Stimulated activated CD8-positive, alpha-beta memory T cell treated with anti-CD3 and anti-CD28 coated beads, Interleukin-4, amount 100 ng/mL, for 1 hour (primary cell): ENCODE measurements at places on chromosomes 2 and 18.
A peak's percentile ranks its signal among the peaks of the same experiment; 100 is the strongest.

DNA sequence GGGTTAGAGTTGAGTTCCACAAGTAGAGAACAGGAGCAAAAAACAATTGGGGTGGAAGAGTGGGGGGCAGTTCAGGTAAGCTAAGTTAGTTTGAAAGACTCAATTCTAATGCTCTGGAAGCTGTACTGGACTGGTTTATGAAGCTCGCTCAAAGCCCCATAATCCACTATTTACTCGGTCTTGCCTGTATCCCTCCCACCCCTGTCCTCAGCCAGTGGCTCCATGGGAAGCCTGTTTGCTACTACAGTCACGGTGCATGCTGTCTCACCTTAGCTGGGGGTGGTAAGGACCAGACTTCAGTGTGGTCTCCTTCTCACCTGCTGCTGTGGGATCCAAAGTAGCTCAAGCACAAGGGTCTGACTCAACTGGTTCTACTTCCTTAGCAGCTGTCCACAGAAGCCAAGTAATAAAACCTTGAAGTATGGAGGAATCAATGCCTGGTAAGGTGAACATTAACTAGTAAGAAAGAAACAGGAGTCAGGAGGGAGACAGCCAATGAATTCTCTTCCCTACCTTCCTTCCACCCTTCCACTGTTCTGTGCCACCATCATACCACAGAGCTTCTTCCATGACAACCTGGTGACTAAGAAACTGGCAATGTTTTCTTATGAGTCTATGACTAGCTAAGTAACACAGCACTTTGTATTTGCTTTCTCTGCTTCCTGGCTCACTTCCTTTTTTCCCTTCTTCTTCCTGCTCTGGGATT is 230.8 kb downstream of the SRBD1 start:
- no peak for DNase-seq

DNA sequence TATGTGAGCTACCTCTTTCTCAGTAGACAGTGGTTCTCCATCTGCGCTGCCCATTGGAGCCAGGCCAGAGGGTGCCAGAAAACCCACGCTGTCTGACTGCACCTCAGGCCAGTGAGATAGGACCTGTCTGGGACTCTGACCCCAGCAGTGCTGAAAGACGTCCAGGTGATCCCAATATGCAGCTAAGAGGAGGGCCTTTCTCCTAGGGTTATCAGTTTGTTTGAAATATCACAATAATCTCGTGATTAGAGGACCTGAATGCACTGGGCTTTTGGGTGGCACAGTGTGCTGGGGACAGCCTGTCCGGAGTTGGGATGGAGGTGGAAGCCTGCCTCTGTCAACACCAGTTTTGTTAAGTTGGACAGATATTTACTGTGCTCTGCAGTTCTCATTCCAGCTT is 216.3 kb downstream of the LDLRAD4 start:
- no peak for DNase-seq

- DNase-seq: no peak
Measured at GRCh38 chr2:116416731-116417377, 1397.6 kb upstream of the DDX18 start.

DNA sequence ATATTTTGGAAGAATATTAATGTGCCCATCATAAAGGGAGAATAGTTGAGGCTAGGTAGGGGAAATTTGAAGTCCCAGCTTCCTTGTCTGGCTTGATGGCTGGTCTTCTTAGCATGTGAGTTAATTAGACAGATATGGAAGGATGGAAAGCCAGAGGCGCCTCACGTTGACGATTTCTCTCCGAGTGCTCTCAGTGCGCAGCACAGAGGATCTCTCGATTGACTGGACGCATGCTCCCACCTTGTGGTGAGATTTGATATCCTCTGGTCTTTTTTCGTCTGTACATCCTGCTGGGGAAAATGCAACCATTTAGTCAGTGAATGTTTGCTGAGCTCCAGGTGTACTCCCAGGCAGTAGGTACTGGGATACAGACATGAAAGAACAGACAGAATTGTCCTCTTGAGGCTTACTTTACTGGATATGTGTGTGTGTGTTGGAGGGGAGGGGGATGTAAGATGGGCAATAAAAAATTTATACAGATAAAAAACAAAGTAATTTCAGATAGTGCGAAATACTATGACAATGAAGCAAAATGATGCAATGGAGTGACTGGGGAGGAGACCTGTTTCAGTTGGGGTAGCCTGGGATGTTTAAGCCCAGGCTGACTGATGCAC is 66.9 kb upstream of the ZNG1B start:
- peak; percentile 33 for DNase-seq

DNA sequence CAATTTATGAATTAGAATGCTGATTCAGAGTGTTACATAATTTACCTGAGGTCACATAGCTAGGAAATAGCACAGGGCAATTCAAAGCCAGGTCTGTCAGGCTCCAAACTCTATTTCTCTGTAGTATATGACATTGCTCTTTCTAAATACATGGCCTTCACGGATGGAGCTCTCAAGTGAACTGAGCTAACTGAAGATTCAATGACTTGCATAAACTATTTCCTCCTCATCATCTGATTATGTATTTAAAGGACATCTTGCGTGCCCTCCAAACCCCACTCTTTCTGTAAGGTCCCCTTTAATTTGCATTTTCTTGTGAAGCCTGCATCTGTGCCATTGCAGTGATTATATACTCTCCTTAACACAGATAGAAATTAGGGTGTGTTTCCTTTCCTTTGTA is 537.4 kb upstream of the VRK2 start:
- no peak for DNase-seq

GRCh38 chr2:2452961-2453360 is 121.9 kb upstream of the MYT1L start:
- DNase-seq: no peak

DNA sequence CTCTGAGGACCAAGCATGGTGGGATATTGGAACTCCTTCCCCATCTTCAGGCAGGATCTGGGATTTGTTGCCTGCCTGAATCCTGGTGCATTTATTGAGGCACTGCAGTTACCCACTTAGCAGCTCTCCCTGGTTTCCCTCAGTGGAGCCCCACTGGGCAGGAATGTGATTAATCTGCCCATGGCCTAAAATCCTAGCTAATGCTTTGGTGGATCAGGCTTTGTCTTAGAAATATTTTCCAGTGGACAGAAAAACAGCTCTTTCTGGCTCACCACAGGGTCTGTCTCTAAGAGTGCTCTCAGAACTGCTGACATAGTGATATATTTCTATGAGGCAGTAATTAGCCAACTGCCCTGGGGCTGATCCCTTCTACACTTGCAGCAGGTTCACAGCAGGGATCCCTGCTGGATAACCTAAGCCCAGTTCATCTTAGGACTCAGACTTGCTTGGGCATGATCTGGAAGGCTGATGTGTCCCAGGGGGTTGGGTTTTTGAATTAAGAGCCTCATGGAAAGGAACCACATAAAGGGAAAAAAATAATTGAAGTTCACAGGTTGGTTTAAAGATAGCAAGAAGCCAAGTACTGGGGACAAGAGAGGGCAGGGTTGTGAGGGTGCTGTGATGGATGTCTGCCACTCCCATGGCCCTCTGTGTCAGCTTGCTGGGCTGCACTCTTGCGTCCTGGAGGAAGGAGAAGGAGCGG is 44.3 kb upstream of the ZDBF2 start:
- DNase-seq: no peak

GRCh38 chr2:55019526-55020258 is 30.6 kb downstream of the RTN4 start:
- DNase-seq: no peak

GRCh38 chr2:110853516-110853915 is 121.1 kb downstream of the ACOXL start:
- DNase-seq: no peak

DNA sequence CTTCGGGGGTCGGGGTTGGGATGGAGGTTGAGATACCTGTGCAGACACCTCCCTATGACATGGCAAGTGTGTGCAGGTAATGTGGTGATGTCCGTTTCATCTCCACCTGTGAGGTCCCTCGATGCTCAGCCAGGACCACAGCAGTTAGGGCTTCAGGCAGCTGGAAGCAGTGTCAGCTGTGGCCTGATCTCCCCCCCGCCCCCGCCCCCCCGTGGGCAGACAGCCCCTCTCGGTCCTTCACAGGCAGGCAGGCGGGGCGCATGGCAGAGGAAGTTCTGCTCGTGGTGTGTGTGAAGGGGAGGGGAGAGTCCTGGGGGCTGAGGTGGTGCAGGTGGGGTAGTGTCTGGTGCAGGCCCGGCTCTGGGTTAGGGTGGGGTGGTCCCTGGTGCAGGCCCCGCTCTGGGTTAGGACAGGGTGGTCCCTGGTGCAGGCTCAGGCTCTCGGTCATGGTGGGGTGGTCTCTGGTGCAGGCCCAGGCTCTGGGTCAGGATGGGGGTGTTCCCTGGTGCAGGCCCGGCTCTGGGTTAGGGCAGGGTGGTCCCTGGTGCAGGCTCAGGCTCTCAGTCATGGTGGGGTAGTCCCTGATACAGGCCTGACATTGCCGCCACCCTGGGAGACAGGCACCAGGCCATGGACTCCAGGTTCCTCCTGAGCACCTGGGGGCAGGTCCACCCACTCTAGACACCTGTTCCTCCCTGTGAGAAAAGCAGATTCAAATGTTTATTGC is 94.3 kb downstream of the NFATC1 start:
- DNase-seq: no peak

DNA sequence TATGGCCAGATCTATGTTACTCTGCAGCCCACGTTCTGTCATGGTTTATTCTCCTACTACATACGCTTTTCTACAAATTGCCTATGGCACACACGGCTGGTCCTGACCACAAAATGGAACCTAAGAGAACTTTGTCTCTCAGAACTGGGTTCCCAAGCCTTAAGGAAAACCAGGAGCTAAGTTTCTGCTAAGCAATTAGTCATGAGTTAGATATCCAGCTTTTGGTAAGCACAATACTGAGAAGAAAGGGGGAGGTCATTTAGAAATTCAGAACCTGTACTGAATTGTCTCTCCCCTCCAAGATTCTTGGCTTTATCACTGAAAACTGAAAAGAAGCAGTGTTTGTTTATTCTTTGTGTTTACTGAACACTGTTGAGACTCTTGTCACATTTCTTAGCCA is 283.5 kb upstream of the TANK start:
- no peak for DNase-seq

DNA sequence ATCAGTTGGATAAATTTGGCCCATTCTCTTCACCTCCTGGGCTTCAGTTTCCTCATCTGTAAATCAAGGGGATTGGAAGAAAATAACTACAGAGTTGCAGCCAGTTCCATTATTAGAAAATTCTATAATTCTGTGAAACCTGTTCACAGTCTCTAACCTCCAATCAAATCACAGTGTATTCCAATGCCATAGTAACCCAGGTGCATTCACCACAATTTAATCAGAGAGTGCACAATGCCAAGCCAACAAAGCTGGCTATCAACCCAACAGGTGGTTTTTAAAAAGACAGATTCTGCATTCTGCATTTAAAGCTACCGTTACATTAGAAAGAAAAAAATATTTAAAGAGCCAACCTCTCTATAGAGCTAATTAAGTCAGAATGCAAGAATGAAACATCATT is 308.6 kb downstream of the RNF144A start:
- DNase-seq: no peak

DNA sequence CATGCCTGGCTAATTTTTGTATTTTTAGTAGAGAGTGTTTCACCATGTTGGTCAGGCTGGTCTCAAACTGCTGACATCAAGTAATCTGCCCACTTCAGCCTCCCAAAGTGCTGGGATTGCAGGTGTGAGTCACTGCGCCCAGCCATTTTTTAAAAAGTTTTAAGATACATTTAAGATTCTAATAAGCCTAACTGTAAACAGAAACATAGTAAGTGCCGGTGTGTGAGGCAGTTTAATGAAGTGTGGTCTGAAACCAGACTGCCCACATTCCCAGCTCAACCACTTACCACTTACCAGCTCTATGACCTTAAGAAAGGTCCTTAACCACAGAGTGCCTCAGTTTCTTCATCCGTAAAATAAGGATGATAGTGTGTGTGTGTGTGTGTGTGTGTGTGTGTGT is 42.4 kb downstream of the TMEM237 start:
- no peak for DNase-seq

- DNase-seq: no peak
Measured at GRCh38 chr2:108182489-108182888, 57.3 kb upstream of the SULT1C3 start.

GRCh38 chr2:78549766-78550165 is 475.7 kb upstream of the REG3G start:
- no peak for DNase-seq

DNA sequence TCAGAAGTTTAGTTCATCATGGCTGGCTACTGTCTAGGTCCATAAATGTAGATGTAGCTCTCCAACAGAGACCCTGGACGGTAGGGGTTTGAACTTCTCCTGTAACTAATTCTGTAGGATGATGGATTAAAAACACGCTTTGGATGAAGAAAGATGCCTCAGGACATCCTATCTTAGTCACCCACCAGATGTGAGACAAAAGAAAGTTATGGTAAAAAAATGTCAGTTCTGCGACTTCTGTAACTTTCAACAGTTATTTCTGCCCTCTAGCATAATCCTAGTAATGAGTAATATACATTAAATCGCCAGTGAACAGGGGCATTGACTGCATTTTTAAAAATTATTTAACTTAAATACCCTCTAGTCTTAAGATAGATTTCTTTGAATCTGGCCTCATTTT is 210.1 kb upstream of the LRATD1 start:
- no peak for DNase-seq

DNA sequence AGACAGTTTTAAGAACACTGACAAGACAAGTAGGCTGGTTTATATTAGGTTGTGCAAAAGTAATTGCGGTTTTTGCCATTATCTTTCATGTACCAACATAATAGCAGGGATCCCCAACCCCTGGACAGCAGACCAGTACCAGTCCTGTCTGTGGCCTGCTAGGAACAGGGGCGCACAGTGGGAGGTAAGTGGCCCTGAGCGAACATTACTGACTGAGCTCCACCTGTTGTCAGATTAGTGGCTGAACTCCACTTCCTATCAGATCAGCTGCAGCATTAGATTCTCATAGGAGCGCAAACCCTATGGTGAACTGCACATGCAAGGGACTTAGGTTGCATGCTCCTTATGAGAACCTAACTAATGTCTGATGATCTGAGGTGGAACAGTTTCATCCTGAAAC is 921.9 kb downstream of the CCDC85A start:
- DNase-seq: no peak
